Bladder microvascular endothelial cell (primary cell): ENCODE measurements at places on chromosomes 12 and 14. TPM values are rescaled to one million over a fixed set of nuclear protein-coding genes. Genes with fewer than 3 reads are reported as not detected.

Gene METTL25
- total RNA-seq: 5.8 and 10.6 TPM in 2 replicates

Gene NR2C1
- 15.1 and 35.5 TPM in 2 replicates for total RNA-seq

Gene OVCH1
- not detected in 2 replicates for total RNA-seq

Gene SLC25A47
- total RNA-seq: not detected in 2 replicates

Gene CFAP54
- total RNA-seq: 6.6 and 31.5 TPM in 2 replicates

Gene RNF10
- 110 and 248 TPM in 2 replicates for total RNA-seq

Gene CMA1
- not detected in 2 replicates for total RNA-seq

Gene ADCY4
- 61.5 and 89.6 TPM in 2 replicates for total RNA-seq
